ENCODE measurements at places on chromosomes 16 and 17.

GRCh38 chr17:82053130-82053529 is 1.4 kb downstream of the GPS1 start:
- DNase-seq = no peak

GRCh38 chr16:52624891-52625290 is 77.9 kb upstream of the TOX3 start:
- no peak for DNase-seq

- peak; percentile 60 for DNase-seq
Measured at GRCh38 chr17:80005360-80006338, 30.0 kb downstream of the TBC1D16 start.

GRCh38 chr16:64109241-64109640 is 1012.6 kb downstream of the CDH11 start:
- DNase-seq = no peak

GRCh38 chr16:50572700-50573099 is 24.5 kb downstream of the NKD1 start:
- no peak for DNase-seq

DNA sequence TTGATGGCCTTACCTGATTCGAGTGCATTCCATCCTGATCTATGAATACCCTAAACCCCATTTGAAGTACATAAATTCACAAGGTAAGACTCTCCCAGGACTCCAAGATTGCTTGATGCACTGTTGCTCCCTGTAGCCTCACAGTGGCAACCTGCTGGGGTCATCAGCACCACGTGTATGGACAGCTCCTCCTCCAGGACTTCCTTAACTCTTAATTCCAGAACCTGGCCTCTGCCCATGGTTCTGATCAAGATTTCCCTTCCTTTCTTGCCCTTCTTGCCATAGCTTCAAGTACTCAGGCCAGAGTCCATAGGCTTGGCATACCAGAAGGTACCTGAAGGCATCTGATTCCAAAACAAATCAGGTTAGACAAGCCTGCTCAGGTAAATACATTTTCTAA is 34.0 kb upstream of the NLK start:
- DNase-seq = peak; percentile 19

DNA sequence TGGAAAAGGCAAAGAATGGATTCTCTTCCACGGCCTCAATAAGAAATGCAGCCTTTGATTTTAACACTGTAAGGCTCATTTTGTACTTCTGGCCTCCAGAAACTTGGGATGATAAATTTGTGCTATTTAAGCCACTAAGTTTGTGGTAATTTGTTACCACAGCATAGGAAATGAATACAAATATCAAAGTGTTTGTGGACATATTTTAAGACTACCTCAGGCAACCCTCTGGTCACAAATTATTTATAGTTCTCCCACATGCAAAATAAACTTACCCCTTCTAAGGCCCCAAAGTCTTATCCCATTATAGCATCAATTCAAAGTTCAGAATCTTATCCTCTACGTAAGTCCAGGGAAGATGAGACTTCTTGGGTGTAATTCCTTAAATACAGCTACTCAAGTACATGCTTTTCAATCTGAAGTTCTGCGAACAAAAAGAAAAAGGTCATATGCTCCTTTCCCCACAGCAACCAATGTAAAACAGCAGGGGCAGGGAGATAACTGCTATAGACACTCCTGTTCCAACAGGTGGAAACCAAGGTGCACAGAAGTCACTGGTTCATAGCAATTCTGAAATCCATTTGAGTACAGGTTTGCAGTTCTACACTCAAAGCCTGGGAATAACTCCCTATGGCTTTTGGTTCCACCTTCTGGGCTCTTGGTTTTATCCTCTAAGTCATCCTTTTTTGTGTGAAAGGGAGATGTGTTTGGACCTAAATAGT is 5.4 kb upstream of the EFCAB13 start:
- no peak for DNase-seq

DNA sequence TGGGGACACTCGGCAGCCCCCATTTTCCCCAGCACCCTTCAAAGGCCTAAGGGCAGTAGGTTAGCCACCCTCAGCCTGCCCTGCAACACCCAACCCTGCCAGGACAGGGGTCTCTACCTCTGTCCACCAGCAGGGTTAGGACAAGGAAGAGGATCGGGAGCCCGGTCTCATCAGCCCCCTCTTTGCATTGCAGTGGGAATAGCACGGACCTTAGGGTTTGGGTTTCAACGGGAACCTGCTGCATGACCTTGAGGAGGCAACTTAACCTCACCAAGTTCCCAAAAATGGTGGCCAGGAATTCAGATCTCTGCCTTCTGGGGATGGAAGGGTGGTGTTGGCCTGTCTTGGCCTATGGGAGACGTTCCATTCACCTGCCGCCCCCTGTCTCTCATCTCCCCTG is 20.2 kb upstream of the SPPL2C start:
- DNase-seq = no peak

GRCh38 chr16:47058295-47059086 is 85.0 kb upstream of the DNAJA2 start:
- no peak for DNase-seq

- no peak for DNase-seq
Measured at GRCh38 chr16:67190041-67190440, at the start of gene EXOC3L1. Gene EXOC3L1, minus strand, starts transcription at chr16:67190136. Its CDS starts 460 bp downstream, at chr16:67189676.

DNA sequence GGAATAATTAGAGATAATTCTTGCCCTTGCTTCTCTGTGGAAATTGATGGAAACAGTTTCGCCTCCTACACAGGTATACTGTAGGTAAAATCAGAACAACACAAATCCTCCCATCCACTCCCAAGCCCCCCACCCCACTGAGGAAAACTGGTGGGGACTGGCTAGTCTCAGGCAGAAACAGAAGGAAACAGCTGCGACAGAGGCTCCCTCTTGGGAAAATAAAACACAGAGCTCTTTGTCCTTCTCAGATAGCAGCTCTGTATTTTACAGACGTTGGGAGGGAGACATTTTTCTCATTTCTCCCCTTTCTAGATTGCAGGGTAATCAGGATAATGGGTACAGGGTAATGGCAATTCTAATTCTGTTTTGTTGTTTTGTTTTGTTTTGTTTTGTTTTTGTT is 1.1 kb downstream of the SLFN13 start:
- DNase-seq = no peak

GRCh38 chr16:19573997-19574396 is 18.5 kb downstream of the VPS35L start:
- DNase-seq = no peak

- no peak for DNase-seq
Measured at GRCh38 chr17:64718058-64718457, 56.0 kb upstream of the SMURF2 start.

DNA sequence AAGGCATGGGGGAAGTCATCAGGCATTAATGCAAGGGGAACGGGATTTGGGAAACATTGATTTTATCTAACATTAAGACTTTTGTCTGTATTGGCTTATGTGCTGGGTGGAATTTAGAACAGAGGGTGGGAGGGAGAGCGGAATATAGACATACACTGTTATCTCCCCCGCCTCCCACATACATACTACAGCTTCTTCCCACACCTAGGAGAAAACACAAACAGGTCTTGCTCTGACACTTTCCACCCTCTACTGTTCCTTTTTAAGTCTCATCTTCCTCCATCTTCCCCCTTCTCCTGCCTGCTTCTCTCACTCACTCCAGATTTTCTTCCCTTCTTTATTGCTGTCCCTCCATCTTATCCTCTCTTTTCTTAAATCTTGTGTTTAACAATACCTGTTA is 425 bp downstream of the OR4D1 start:
- no peak for DNase-seq

- DNase-seq = peak; percentile 75
Measured at GRCh38 chr17:31508288-31509094, 117.0 kb downstream of the RAB11FIP4 start.

DNA sequence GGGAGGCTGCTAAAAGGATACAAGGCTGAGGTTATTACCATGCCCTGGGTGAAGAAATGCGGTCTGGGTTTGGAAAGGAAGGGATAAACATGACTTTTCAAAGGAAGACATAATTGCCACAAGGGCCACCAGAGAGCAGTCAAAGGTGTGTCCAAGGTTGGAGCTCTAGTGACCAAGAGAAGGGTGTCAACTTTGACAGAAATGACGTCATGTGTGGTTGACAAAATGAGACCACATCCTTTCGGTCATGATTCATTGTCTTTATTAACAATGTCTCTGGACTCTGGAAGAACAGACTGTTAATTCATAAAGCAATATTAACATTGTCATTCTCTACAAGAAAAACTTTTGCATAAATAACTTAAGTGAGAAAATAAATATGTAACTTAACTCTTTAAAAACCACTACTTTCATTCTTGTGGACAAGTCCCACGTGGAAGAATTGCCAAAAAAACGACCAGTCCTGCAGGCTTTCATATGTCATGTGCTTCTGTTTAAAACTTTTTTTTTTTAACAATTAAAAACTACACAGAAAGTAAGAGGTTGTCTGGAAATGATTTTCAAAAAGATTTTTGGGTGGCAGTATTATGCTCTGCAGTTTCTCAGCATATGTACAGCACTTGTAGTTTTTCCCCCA is 5.0 kb downstream of the SOST start:
- DNase-seq = peak; percentile 46

DNA sequence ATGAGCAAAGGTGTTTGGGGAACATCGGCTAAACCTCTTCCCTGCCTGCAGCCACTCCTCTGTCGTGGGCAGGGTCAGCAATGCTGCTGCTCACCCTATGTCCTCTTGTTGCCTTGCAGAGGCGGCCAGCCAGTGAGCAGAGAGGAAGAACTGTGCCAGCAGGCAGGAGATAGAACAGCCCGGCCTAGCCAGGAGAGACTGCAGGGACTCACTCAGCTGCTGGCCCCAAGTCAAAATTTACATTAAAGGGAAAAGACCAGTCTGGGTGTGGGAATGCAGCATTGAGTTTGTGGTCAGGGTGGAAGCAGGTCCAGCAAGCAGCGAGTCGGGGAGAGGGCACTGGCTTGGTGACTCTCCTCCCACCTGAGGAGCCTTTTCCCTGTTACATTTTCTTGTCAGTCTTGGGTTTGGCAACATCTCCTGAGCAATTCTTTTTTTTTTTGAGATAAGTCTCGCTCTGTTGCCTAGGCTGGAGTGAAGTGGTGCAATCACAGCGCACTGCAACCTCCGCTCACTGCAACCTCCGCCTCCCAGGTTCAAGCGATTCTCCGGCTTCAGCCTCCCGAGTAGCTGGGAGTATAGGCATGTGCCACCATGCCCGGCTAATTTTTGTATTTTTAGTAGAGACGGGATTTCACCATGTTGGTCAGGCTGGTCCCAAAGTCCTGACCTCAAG is 22.7 kb downstream of the LIG3 start:
- DNase-seq = no peak

DNA sequence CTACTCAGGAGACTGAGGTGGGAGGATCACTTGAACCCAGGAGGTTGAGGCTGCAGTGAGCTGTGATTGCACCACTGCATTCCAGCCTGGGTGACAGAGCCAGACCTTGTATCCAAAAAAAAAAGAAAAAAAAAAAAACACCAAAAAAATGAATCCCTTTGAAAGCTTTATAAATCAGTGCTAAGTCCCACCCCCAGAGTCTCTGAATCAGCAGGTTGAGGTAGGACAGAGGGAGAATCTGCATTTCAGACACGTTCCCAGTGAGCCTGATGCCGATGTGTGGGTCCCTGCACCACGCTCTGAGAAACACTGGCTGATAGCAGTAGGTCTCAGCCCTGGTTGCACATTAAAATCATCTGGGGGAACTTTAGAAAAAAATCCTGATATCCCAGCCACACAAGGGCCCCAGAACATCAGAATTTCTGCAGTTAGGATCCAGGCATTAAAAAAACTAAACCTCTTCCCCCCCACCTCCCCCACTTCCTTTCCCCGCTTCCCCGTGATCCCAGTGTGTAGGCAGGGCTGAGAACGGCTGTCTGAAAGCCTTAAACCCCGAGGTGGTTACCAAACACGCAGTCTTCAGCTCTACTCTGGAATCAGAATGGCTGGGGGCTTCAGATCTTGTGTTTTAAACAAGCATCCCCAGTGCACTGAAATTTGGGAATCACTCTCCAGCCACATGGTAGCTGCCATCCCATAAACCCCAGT is 27.3 kb upstream of the GPRC5B start:
- DNase-seq = peak; percentile 6

GRCh38 chr17:50689251-50689650 is 18.5 kb downstream of the ANKRD40 start:
- no peak for DNase-seq

DNA sequence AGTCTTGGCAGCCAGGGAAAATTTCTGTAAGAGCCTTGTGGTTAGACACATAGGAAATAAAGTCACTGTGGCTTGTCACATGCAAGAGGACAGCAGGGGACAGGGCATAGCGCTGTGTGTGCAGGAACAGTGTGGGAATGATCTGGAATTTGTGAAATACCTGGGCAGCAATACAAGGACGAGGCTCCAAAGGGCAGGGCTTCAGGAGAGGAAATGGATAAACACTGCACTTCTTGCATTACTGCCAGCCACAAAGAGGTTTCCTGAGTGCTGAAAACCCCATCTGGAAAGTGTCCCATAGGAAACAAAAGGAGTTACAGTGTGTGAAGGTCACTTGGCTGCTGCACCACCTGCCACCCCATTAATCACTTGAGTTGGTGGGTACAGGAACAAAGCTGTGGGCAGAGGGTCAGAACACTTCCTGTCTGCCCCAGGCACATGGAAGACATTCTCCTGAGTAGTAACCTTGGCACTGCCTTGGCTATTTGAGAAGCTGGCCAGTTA is 12.1 kb upstream of the HP start:
- no peak for DNase-seq

- no peak for DNase-seq
Measured at GRCh38 chr17:40599468-40599763, 34.1 kb upstream of the CCR7 start.

GRCh38 chr16:80656711-80657150 is 115.9 kb downstream of the DYNLRB2 start:
- no peak for DNase-seq

GRCh38 chr16:26598061-26598460 is 468.7 kb upstream of the C16orf82 start:
- no peak for DNase-seq

DNA sequence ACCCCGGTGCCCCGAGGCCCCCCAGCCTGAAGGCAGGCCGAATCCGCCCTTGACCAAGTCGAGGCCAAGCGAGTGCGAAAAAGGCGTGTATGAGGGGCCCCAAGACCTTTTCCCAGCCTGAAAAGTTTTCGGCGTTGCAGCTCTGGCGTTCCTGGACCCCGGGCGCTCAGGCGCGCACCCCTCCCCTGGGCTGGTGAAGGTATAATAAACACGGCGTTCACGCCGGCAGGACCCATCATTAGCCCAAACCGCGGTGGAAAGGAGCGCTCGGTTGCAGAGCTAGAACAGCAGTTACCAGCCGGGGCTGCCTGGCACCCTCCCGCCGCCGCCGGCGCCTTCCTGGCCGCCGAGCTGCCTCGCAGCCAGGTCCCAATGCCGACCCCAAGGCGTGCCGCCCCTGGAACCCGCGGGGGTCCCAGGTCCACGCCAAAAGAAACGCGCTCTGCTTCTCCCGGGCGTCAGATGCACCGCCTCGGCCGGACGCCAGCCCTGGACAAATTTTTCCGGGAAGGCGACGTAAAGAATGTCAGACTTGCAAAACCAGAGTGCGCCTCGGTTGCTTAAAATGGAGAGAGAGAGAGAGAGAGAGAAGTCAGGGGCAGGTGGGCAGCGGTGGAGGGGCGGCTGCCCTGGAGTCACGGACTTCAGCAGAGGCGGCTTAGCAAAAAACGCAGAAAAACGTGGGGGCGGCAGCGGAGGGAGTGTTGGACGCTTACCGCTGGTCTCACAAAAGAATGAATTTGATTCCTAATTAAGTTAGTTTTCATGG is 11.5 kb upstream of the FOXF1 start:
- DNase-seq = no peak

GRCh38 chr17:3683054-3683511 is 12.9 kb downstream of the P2RX5 start:
- peak; percentile 60 for DNase-seq

GRCh38 chr17:38619937-38620550 is 14.3 kb upstream of the SRCIN1 start:
- DNase-seq = no peak

- no peak for DNase-seq
Measured at GRCh38 chr16:57946181-57946801, 24.6 kb downstream of the CNGB1 start.

Measured in suppressor macrophage treated with lipopolysaccharide for 4 hours (primary cell).